Stimulated activated CD4-positive, alpha-beta T cell treated with anti-CD3 and anti-CD28 coated beads, Interleukin-15, amount 100 ng/mL, for 48 hours (primary cell): ENCODE measurements at places on chromosomes 16 and 17.

- no peak for DNase-seq
Measured at GRCh38 chr17:50908860-50909764, 43.0 kb upstream of the TOB1 start.

DNA sequence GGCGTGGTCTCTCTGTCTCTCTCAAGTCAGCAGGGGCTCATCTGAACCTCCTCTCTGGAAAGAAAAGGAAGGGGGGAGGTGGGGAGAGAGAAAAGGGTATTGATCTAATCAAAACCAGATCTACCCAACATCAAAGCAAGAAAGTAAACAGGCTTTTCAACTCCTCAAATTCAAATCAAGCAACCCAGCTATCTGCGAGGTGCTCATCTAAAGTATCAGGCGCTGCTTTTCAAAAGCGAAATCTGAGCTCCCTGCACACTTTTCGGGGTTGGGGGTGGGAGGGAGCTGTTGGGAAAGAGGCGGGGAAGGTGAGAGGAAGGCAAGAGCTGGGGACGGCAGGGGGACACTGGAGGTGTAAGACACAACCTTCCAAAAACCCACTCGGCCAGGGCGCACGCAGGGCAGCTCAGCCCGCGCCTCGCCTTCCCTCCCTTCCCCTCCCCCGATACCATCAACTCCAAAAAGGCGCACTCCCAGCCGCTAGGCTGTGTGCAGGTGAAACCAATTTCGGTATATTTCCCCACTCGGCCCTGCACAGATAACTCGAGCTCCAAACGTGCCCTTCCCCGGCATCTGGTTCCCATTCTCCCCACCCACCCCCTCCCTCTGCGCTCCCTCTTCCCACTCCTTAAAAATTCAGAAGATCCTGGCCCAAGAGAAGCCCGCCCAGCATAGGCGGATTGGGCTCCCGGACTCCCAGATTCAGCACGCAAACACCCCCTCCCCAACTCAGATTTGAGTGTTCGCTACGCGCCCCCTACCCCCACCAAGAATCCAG is 2.6 kb downstream of the AXIN2 start:
- no peak for DNase-seq

DNA sequence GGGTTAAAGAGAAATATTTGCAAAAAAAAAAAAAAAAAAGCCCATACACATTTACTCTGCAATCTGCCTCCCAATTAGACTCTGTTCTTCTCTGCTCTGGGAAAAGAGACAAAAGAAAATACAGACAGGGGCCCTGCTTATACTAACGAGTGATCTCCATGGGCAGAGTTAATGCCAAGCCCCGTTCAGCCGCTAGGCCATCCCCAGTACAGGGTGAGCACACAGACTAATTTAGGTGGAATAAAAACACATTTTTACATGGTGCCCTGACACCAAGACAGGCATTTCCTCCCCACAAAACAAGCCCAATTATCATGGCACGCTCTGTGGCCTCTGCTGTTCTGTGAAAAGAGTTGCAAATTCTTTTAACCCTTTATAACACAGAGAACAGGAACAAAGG is 356.3 kb upstream of the C16orf82 start:
- DNase-seq: no peak

- DNase-seq: no peak
Measured at GRCh38 chr16:82605076-82605475, 21.7 kb upstream of the CDH13 start.

GRCh38 chr17:7888184-7888920 is at the start of gene CHD3:
Gene CHD3, plus strand, starts transcription at chr17:7888789. Its CDS starts 212 bp downstream, at chr17:7889001.
- DNase-seq: peak; percentile 50

DNA sequence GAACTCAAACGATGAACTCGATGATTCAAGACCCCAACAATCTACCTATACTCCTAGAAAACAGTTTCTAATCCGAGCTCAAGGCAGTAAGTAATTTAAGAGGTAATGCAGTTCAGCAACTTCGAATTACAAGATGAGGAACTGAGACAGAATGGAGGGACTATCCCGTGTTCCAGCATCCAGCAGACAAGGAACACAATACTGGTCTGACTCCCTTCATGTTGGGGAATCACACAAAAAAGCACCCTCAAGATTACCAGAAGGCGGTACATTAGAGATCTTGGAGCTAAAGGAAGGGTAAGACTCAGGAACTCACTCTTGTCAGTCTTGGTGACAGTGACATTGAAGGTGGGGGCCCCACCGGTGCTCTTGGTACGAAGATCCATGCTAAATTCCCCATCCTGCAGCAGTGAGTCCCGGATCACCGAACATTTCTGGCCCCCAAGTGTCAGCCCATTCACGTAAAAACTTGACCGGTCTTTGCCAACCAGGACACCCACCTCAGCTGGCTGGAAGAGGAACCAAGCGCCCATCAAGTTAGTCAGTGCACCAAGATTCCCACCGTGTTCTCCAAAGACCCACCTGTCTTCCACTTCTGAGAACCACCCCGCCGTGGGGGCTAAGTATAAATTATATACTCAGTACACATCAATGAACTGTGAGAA is 1.9 kb downstream of the PFN1 start:
- DNase-seq: no peak

GRCh38 chr17:35252651-35253050 is 9.8 kb downstream of the SLFN5 start:
- DNase-seq: no peak

DNA sequence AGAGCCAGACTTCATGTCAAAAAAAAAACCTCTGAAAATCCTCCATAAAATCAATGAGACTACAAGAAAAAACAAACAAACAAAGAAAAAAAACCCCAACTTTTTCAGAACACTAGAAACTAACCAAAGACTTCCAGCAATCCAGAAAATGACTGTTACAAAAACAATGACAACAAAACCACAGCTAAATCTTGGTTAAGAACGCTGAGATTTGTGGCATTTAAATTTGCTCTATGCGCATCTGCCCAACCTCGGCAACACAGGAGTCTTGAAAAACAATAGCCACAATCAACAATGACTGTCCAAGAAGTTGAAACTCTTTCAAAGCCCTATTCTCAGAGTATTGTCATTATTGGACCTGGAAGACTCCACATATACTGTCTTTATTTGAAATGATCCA is 402.4 kb downstream of the ZFHX3 start:
- DNase-seq: no peak

- no peak for DNase-seq
Measured at GRCh38 chr17:78135858-78136500, 5.4 kb downstream of the TMC8 start.

- DNase-seq: peak; percentile 45
Measured at GRCh38 chr17:5706577-5707210, 122.4 kb upstream of the NLRP1 start.

DNA sequence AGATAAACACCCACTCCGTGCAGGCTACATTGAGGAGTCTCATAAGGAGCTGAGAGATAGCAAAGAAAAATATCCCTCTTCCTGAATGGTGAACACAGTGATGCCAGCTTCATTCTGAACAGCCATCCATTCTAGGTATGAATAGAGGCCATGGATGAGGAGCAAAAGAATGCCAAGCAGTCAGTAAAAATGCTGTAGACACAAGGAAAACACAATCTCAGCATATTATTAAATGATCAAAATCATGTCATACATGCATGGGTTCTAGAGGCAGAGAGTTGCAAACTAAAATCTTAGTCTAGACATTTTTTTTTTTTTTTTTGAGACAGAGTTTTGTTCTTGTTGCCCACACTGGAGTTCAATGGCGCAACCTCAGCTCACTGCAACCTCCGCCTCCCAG is 313.0 kb downstream of the SOX9 start:
- DNase-seq: no peak

DNA sequence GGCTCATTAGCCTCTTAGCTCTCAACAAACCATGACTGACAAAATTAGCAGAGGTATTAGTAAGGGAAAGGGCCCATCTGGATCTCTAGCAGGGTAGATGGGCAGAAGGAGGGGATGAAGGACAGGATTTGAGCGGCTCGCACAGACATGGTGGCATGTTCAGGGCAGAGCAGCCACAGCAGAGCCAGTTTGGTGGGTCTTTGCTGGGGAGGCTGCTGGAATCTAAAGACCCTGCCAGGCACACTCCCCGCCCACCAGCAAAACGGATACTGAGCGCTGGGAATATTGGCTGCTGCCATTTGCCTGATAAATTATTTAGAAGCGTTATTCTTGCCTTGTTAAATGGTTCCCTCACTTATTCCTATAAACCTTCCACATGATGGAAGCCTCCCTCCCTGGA is 20.7 kb upstream of the NAT9 start:
- no peak for DNase-seq

GRCh38 chr17:60439501-60439900 is 17.2 kb downstream of the CHCT1 start:
- DNase-seq: no peak

GRCh38 chr16:81167851-81168250 is 70.6 kb upstream of the BCO1 start:
- DNase-seq: no peak

DNA sequence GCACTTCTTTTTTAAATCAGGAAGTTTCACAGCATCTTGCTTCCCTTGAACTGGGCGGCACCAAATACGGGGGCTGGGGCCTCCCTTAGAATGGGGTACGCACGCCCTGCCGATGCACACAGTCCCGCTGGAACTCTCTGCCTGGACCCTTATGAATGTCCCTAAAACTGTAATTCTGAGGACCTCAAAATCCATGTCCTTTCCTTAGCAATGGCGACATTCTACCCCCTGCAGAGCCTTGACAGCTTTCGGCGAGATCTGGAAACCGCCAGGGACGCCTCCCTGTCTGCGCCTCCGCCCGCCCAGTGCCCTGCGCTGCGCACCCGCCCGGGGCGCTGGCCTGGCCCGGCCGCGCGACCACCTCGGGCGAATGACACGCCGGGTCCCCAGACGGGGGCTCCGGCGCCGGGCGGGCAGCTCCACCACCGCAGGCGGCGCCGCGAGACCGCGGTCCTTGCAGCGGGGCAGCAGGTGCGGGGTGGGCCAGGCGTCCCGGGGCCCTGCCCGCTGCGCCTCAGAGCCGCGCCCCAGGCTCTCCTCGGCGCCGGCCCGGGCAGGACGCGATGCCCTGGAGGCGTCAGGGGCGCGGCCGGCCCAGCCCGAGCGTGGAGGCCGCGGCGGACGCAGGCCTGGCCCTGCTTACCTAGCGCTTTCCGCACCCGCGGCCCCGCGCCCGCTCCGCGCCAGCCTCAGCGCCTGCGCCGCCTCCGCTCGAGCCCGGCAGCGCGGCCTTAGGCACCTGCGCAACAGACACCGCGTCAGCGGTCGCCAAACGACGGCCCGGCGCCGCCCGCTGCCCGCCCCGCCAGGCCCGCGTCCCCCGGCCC is 548 bp downstream of the HAGH start:
- peak; percentile 36 for DNase-seq

- DNase-seq: no peak
Measured at GRCh38 chr16:2535625-2536013, 2.2 kb upstream of the PDPK1 start.

DNA sequence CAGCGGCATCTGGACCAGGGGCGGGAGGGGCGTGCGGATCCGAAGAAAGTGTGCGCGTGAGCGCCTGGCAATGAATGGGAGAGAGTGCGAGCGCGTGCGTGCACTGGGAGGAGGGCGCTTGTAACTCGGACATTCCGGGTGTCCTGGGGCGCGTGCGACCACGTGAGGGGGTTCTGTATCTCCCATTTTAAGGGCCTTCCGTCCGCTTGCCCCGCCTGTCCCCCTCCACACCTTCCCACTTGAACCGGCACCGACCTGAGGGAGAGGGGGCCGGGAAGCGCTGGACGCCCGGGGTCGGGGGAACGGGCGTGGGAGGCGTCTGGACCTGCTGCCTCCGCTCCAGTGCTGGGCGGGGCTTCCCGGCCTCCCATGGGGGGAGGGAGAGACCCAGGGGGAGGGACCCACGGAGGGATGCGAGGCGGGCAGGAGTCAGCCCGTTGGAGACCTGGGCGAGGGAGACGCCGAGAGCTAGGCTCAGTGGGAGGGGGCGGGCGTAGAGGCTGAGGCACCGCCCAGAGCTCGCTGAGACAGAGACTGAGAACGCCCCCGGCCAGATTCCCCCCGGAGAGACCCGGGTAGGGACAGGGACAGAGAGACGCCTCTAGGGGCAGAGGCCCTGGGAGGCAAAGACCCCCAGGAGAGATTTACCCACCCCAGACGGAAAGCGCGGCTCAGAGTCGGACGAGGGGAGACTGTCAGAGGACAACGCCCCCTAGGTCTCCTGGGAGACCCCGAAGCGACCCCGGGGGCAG is at the start of gene KREMEN2:
Gene KREMEN2 (plus strand): TSS at position 553 of the 752 bp plus-strand sequence. CDS start 246 bp downstream, outside the sequence.
- no peak for DNase-seq

GRCh38 chr16:10466861-10467260 is 81.0 kb downstream of the ATF7IP2 start:
- no peak for DNase-seq

DNA sequence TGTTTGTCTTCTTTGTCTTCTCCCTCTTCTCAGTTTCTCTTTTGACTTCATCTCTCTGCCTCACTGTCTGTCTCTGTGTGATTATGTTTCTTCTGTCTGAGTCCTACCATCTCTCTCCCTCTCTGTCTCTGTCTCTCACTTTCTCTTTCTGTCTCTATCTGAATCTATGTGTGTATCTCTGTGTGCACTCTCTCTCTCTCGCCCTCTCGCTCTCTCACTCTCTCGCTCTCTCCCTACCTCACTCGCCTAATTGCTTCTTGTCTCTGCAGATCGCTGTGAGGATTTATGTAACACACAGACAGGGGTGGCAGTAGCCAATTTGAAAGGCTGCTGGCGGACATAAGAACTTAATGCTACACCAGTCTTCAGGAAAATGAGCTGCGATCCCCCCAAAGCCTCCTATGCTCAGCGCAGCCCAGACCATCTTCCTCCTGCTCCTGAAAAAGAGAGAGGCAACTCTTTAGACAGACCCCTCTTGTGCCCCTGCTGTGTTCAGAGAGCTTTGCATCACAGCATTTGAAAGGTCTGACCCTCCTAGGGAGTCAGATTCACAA is 140.9 kb downstream of the CCT6B start:
- no peak for DNase-seq

- no peak for DNase-seq
Measured at GRCh38 chr16:28208824-28209223, 2.9 kb downstream of the XPO6 start.

DNA sequence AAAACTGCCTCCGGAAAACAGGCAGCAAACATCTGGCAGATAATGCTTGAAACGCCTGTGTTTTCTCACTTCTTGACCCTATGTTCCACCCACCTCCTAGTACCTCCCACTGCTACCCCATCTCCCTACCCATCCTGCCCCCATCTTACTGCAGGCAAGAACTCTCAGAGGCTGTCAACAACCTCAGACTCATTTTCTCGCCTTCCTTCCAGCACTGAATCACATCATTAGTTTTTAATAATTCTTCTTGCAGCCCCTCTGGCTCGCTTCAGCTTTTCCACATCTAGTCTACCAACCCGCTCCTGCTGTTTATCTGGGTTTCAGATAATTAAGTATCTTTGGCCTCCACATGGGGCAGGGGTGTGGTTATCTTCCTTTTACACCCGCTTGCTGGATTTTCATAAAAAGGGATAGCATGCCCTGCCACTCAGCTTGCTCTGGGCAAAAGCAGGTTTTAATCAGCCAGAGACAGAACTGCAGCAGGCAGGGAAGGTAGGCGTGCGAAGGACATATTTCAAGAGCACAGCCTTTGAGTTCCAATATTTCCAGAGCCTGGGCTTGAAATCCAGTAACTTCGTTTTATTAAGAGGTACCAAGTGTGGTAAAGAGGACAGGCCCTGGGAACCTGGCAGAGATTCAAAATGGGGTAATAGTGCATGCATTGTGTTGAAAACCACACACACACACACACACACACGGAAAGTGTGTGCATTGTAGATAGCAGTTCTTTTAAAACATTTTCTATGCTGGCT is 87.5 kb downstream of the BMERB1 start:
- no peak for DNase-seq

GRCh38 chr16:1471569-1472194 is 3.1 kb downstream of the CLCN7 start:
- DNase-seq: no peak
